Activated CD4-positive, alpha-beta T cell treated with anti-CD3 and anti-CD28 coated beads for 4 hours (primary cell): ENCODE measurements at places on chromosomes 5 and 9.

DNA sequence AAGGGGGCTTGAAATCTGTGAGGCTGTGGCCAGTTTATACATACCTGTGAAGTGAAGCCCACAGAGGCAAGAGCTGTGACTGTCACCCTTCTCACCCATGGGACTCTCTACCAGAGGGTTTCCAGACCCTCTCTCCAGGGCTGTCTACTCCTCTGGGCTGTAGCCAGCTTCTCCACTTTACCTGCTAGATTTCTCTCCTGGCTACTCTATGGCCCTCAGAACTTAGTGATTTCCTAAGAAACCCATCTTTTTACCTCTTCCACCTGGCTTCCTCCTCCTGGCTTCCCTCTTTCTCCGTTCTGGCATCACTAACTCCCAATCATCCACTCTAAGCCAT, 78.0 kb downstream of the SEC61B start:
- DNase-seq, result no peak

DNA sequence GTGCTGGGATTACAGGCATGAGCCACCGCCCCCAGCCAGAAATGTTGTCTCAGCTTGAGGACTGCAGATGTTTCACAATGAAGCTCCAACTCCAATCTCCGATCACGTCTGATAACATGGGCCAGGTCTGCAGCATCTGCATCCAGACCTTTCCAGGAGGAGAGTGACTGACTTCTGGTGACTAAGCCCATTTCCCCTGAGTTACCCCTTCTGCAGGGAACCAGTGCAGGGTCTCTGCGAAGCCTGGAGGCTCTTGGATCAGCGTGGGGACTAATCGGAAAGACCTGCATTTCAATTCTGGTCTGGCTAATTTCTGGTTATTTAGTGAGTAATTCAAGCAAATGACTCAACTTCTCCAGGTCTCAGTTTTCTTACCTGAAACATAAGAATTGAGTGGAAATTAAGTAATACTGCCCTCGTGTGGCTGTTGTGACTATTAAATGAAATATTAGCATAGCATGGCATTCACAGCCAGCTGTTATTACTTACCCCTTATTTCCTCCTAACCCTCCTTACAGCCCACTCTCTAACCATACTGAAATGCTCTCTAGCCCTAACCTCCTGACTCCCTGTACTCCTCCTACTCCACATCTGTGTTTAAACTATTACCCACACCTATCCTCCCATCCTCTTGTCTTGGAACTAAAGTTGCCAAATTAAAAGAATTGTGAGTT, 2.2 kb upstream of the GNPDA1 start:
- DNase-seq, result peak; percentile 75

GRCh38 chr5:111337688-111338087, 113.5 kb downstream of the CAMK4 start:
- DNase-seq, result no peak

- DNase-seq, result no peak
Measured at GRCh38 chr9:106961623-106962022, 98.7 kb downstream of the ZNF462 start.
